Renal cortex interstitium (tissue), 15 donors: ENCODE measurements at places on chromosomes 16 and 17. TPM values are rescaled to one million over a fixed set of nuclear protein-coding genes. Genes with fewer than 3 reads are reported as not detected.

The SLC5A11 gene
- polyA plus RNA-seq = 4.8 TPM

The TP53TG3F gene
- polyA plus RNA-seq = not detected

The COQ9 gene
- polyA plus RNA-seq = 94.3 TPM

The ZNF205 gene
- polyA plus RNA-seq = 14.2 TPM

The SIRT7 gene
- 11.0 TPM for polyA plus RNA-seq

The STXBP4 gene
- 14.9 TPM for polyA plus RNA-seq

The UTS2R gene
- polyA plus RNA-seq = not detected

The CPD gene
- polyA plus RNA-seq = 105 TPM

The ENGASE gene
- 29.0 TPM for polyA plus RNA-seq

The CDK3 gene
- 12.7 TPM for polyA plus RNA-seq

The MYH2 gene
- 0.07 TPM for polyA plus RNA-seq

The CA4 gene
- polyA plus RNA-seq = 50.9 TPM

The XYLT1 gene
- 6.8 TPM for polyA plus RNA-seq

The AKAP10 gene
- 32.1 TPM for polyA plus RNA-seq

The CHST5 gene
- 0.42 TPM for polyA plus RNA-seq

The CCL17 gene
- polyA plus RNA-seq = 0.19 TPM

The NTN3 gene
- polyA plus RNA-seq = 1.8 TPM

The GSE1 gene
- polyA plus RNA-seq = 73.5 TPM

The PYY gene
- 0.73 TPM for polyA plus RNA-seq

The GRB2 gene
- polyA plus RNA-seq = 103 TPM

The MYLK3 gene
- 1.8 TPM for polyA plus RNA-seq

The MXRA7 gene
- polyA plus RNA-seq = 102 TPM

The PAFAH1B1 gene
- 130 TPM for polyA plus RNA-seq

The SLFN14 gene
- 0.23 TPM for polyA plus RNA-seq

The PLD6 gene
- 4.0 TPM for polyA plus RNA-seq

The UBALD2 gene
- polyA plus RNA-seq = 24.9 TPM

The PLCG2 gene
- polyA plus RNA-seq = 70.6 TPM

The ARHGDIG gene
- 2.6 TPM for polyA plus RNA-seq

The DBNDD1 gene
- 14.7 TPM for polyA plus RNA-seq

The UBB gene
- polyA plus RNA-seq = 2,239 TPM

The MFAP4 gene
- polyA plus RNA-seq = 198 TPM

The DRC3 gene
- 14.7 TPM for polyA plus RNA-seq

The CHST4 gene
- polyA plus RNA-seq = 0.26 TPM

The KRT26 gene
- not detected for polyA plus RNA-seq

The IL17C gene
- polyA plus RNA-seq = not detected

The CD79B gene
- polyA plus RNA-seq = 3.1 TPM

The HOXB7 gene
- 52.0 TPM for polyA plus RNA-seq

The PPY gene
- polyA plus RNA-seq = 2.3 TPM

The CRYBA1 gene
- polyA plus RNA-seq = not detected

The C16orf46 gene
- polyA plus RNA-seq = 1.7 TPM

The SYNGR3 gene
- polyA plus RNA-seq = 1.6 TPM

The ALOX12 gene
- polyA plus RNA-seq = 2.3 TPM

The ZP2 gene
- polyA plus RNA-seq = not detected

The CACNA1G gene
- polyA plus RNA-seq = 8.7 TPM

The CCL7 gene
- not detected for polyA plus RNA-seq

The OR2C1 gene
- 1.1 TPM for polyA plus RNA-seq

The ITGAD gene
- 0.08 TPM for polyA plus RNA-seq

The MT1H gene
- 12.1 TPM for polyA plus RNA-seq

The SECTM1 gene
- polyA plus RNA-seq = 1.8 TPM

The CHP2 gene
- 1.9 TPM for polyA plus RNA-seq

The HIGD1B gene
- polyA plus RNA-seq = 1.3 TPM

The AXIN2 gene
- polyA plus RNA-seq = 22.1 TPM

The LDHD gene
- 7.3 TPM for polyA plus RNA-seq

The ORC6 gene
- 26.9 TPM for polyA plus RNA-seq

The EVI2A gene
- 1.5 TPM for polyA plus RNA-seq

The NPIPA7 gene
- 28.8 TPM for polyA plus RNA-seq

The NKD1 gene
- 13.5 TPM for polyA plus RNA-seq

The NPIPA5 gene
- 2.2 TPM for polyA plus RNA-seq

The EPN3 gene
- polyA plus RNA-seq = 15.0 TPM
